Stimulated activated CD4-positive, alpha-beta T cell treated with anti-CD3 and anti-CD28 coated beads, Interleukin-15, amount 100 ng/mL, for 1 hour (primary cell): ENCODE measurements at places on chromosomes 5 and 9.

GRCh38 chr5:155921621-155922020, 405.3 kb upstream of the SGCD start:
- no peak for DNase-seq

GRCh38 chr9:106620866-106621265, 242.1 kb upstream of the ZNF462 start:
- DNase-seq, result no peak

- DNase-seq, result no peak
These were observed 206.2 kb upstream of the SGCD start for GRCh38 chr5:156120777-156121176.

- no peak for DNase-seq
These were observed 16.5 kb upstream of the QRFP start for GRCh38 chr9:130912932-130913598.

GRCh38 chr5:95872346-95873268, 50.1 kb upstream of the GLRX start:
- DNase-seq, result no peak

- no peak for DNase-seq
These were observed 15.8 kb upstream of the SPOUT1 start for GRCh38 chr9:128845186-128845931.

- no peak for DNase-seq
These were observed 23.5 kb downstream of the HMCN2 start for GRCh38 chr9:130288926-130289690.

DNA sequence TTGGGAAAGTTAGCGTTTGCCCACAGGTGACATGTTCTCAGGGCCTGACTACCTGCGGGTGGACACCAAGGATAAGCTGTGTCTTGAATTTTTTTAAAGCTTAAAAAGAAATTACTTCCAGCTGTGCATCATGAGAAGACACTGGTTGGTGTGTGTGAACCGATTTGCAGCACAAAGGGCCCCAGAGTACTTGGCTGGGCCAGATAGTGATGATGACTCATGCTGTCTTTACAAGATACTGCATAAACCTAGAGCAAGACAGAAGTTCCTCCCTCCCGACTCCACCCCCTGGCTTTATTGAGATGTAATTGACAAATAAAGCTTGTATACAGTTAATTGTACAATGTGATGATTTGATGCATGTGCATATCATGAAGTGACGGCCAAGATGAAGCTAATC, 212.8 kb downstream of the NXNL2 start:
- no peak for DNase-seq

GRCh38 chr5:126376443-126376842, 46.8 kb upstream of the GRAMD2B start:
- no peak for DNase-seq

DNA sequence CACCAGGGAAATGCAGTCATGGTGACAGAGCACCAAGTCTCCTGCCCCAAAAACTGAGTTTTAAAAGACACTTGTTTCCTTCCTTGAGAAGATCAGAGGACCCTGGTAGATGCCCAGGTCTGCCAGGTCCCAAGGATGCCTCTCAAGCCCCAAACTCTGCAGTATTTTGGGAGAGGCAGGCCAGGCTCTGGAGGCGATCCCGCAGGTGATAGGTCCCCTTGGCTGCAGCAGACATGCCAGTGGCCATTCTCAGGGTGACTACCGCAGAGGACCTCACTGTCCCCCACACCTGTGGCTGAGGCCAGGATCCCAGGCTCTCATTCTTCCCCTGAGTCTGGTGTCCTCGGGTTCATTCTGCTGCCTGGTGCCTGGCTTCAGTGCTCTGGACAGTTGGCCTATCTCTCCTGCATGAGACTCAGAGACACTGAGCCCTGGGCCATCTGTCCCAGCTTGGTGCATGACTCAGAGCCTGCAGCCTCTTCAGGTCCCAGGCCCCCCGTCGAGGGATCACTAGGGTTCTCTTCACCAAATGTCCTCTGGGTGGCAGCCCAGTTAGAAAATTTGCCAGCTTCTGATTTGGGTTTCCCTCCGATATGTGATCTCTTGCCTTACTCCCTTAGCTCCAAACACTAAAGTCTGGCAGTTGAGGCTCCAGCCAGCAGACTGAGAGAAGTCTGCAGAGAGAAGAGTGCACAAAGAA, 59.7 kb upstream of the GARNL3 start:
- DNase-seq, result no peak

GRCh38 chr9:115625251-115625650, 507.3 kb upstream of the TNC start:
- no peak for DNase-seq

DNA sequence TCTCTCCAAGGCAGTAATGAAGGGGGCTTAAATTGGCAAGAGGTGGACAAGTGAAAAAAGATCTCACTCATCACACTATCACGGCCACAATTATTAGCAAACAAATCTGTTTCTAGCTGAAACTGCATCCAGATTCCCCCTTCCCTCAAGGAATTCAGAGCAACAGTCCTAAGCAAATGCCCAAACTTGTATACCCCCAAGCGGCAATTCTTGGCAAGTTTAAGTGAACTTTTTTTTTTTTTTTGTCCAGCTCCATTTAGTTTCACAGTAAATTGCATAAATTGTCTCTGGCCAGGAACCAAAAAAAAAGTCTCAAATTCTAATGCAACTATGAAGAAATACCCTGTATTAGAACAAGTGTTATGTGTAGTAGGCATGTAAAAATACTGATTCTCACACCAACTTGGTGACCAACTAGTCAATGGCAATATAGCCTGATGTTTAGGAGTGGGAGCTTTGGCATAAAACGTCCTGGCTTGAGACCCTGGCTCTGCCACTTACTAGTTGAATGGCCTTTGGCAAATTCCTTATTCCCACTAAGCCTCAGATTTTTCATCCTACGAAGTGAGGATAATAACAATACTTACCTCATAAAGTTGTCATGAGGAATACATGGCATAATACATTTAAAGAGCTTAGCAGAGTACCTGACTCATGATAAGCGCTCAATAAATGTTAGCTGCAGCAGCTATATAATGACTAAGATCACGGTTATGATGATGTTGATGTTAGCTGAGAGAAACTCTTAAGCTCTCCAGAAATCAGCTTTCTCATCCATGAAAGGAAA, 193.2 kb downstream of the ADAMTSL1 start:
- DNase-seq, result no peak

DNA sequence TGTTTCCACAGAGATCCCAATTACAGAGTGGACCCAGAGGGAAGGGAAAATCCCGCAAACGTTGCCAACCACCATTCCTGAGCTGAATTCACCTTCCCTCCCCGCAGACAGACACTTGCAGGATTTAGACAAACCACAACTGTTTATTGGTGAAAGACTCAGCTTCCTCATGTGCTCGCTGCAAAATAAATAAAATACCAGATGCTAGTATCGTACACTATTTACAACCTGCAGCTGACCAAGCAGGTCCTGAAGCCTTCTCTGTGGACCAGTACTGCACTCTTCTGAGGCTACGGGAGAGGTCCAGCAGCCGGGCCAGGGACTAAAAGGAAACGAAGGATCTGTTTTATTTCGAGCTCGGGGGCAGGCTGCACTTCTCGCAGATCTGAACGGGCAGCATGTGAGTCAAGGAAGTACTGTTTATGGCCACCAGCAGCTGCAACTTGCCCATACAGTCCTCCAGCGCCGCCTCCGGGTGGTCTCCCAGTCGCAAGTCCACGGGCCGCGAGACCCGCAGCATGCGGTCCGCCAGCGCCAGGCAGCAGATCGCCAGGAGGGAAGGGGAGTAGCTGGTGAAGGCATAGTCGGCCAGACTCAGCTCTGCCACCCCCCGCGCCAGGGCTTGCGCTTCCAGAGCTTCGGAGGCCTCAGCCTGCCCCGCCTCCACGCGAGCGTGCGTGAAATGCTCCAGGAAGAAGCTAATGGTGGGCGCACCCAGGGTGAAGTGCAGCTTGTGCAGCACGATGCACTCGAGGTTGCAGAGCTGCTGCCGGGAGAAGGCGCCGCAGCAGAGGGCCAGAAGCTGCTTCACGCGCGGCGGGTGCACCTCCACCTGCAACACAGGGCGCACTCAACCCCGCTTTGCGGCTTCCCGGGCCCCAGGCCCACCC, 2.1 kb downstream of the CCNO start:
- DNase-seq, result no peak
